ENCODE measurements at places on chromosomes 2 and 18. TPM values are rescaled to one million over a fixed set of nuclear protein-coding genes. Genes with fewer than 3 reads are reported as not detected.

- no peak for DNase-seq
Measured at GRCh38 chr18:32670727-32671126, 102.1 kb downstream of the KLHL14 start.

The BOK gene
- 1.2 TPM for total RNA-seq

GRCh38 chr2:203347375-203347774, 19.2 kb downstream of the ABI2 start:
- DNase-seq = no peak

DNA sequence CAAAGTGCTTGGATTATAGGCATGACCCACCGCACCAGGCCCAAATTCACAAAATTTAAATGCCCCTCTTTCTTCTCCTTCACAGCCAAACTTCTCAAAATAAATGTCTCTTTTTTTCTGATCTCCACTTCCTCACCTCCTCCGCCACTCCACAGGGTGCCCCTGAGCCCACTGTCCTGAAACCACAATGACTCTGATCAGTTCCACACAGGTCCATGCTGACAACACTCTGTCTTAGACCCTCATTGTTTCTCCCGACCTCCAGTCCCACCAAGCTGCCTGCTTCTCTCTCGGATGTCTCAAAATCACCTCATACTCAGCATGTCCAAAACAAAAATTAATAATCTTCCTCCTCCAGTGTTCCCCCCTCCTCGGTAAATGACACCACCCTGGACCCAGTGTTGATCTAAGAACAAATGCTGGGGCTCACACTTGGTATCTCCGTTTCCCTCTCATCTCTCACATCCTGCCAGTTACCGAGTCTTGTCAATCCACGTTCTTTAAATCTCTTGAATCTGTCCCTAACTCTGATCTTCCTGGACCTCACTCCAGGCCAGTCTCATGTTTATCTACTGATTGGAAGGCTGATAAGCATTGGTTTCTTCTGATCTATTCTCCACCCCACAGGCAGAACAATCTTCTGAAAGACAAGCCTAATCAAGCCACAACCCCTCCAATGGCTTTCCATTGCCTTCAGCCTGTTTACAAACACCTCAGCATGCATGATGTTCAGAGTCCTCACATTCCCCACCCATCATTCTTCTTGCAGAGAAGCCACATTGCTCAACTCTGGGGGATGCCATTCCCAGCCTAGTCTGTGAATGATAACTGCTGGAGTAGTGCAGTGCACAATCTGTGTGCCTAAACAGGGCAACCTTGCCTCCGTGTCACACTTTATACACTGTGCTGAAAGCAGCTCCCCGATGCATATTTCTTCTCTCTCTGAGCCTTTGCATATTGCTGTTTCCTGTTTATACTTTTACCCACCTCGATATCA, 12.4 kb upstream of the ANKRD44 start:
- DNase-seq = no peak

- DNase-seq = no peak
Measured at GRCh38 chr2:46825939-46826568, 89.6 kb downstream of the MCFD2 start.

- DNase-seq = no peak
Measured at GRCh38 chr2:138187221-138187620, 222.9 kb downstream of the HNMT start.

The GPR39 gene
- 5.1 TPM for total RNA-seq

GRCh38 chr18:13496691-13497281, 229.6 kb downstream of the FAM210A start:
- DNase-seq = no peak

The HES6 gene
- 4.8 TPM for total RNA-seq

DNA sequence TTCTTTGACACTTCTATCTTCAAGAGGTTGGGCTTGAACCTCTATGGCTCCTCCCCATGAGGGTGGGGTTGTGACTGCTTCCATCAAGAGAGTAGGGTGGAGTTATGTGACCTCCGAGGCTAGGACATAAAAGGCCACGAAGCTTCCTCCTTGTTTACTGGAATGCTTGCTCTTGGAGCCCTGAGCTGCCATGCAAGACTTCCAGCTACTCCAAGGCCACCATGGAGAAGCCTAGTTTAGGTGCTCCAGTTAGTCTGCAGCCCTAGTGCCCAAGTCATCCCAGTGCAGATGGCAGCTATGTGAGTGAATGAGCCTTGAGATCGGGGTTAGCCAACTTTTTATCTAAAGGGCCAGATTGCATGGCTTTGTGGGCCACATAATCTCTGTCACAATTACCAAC, 2.4 kb upstream of the MERTK start:
- DNase-seq = no peak

DNA sequence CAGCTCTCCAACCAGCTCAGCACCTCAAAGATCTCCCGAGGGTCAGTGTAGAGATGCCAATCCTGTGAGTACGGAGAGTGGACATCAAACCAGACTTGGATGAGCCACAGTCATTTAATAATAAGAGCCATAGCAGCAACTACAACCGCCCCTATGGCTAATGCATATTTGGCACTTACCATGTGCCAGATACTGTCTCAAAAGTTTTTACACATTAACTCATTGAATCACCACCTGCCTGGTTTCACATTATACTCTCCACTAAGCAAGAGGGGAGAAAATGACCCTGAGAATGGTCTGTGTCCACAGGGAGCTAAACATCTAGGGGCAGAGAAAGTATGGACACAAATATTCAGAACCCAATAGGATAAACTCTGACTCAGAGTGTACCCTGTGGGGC, 2.6 kb downstream of the CNPPD1 start:
- no peak for DNase-seq

The RASGRP3 gene
- total RNA-seq = 3.2 TPM

GRCh38 chr18:36314754-36315153, 17.2 kb downstream of the FHOD3 start:
- DNase-seq = peak; percentile 72

The ABCG8 gene
- total RNA-seq = not detected

The CD28 gene
- total RNA-seq = not detected
